SW 1271 (cell line): ENCODE measurements at places on chromosomes 6 and 20.

DNA sequence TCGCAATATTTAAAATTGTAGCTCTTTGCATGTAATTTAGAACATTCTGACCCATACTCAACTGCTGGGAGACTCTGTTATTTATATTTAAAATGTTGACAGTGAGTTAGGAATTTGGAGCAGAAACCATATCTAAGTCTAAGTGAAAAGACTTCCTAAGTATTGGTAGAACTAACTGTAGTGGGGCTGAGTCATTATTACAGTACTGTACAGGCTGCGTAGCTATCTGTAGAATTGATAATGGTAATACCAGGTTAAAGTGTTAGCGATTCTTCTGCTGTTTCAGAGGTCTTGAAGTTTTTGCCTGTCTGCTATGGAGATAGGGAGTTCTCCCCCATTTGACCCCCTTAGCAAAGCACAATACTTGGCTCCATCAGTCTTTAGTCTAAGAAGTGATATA lies 3.6 kb downstream of the TOP1 start:
- no peak for DNase-seq

- no peak for DNase-seq
Observed at GRCh38 chr20:3885715-3886114, 3.5 kb upstream of the PANK2 start.

DNA sequence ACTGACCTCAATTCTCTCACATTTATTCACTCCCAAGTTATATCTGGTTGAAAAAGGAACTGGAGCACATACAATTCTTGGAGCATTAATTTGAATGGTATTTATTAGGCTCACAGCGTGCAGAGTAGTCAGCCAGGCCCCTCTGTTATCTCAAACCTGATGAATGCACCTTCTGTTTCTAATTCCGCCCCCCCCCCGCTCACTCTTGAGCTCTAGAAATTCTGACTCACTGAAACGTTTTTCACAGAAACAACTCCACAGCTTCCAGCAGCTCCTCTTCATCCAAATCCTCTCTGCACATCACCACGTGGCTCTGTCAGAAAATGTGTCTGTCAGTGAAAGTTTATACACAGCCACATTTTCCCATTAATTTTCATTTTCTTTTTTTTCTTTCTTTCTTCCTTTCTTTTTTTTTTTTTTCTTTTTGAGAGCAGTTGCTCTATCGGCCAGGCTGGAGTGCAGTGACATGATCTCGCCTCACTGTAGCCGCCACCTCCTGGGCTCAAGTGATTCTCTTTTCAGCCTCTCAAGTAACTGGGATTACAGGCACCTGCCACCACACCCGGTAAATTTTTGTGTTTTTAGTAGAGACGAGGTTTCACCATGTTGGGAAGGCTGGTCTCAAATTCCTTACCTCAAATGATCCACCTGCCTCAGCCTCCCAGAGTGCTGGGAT lies 109.4 kb downstream of the TBXT start:
- DNase-seq = no peak

GRCh38 chr6:22248513-22249308 lies 48.1 kb downstream of the PRL start:
- no peak for DNase-seq

- no peak for DNase-seq
Observed at GRCh38 chr20:59048681-59049030, 6.1 kb upstream of the PRELID3B start.

- no peak for DNase-seq
Observed at GRCh38 chr20:6045566-6045965, 8.3 kb downstream of the LRRN4 start.

- no peak for DNase-seq
Observed at GRCh38 chr6:39018103-39018502, 30.5 kb upstream of the GLP1R start.

DNA sequence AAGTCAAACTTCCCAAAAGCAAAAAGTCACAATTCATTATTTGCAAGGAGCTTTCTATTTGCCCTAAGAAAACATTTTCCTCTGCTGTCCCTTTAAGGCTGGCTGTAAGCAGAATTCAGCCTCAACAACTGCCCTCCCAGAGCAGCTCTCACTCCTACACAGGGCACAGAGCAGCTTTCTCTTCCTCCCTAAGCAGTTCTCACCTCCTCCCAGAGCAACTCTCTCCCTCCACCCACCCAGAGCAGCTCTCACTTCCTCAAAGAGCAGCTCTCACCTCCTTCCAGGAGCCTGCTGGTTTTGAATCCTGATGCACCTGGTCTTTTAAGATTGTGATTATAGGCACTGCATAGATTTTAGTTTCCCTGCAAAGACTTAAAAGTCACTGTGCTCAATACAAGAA lies 120.6 kb upstream of the TMEM181 start:
- DNase-seq = no peak

DNA sequence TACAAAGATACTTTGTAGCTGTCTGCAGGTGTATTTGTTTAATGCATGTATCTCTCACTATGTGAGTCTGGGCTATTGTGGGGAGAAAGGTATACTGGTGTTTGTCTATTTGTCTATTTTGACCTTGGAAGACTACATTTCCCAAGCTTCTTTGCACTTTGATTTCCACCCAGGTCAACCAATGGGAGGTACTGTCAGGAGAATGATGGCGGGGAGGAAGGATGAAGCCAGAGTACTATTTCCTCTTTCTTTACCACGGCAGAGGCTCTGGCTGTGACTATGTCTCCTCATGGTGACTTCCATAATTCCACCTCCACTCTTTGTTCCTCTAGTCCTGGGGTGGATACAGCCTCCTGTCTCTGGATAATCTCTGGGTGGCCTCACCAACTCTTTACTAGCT lies 23.1 kb downstream of the LBP start:
- no peak for DNase-seq

DNA sequence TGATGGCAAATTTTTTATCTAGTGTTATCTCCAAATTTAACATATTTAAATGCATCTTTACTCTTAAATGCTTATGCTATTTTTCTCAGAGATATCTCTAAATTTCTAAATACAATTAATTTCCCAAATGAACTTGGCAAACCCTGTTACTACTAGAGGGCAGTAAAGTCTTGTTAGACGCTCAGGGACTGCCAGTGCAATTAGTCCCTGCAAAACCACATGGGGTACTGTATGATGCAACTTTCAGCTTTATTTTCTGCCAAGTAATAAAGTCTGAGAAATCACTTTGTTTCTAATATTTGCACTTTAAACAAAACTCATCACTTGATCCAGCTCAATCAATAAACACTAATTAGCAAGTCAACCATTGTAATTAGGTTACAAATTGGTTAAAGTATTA lies 76.0 kb upstream of the ADGRB3 start:
- no peak for DNase-seq

DNA sequence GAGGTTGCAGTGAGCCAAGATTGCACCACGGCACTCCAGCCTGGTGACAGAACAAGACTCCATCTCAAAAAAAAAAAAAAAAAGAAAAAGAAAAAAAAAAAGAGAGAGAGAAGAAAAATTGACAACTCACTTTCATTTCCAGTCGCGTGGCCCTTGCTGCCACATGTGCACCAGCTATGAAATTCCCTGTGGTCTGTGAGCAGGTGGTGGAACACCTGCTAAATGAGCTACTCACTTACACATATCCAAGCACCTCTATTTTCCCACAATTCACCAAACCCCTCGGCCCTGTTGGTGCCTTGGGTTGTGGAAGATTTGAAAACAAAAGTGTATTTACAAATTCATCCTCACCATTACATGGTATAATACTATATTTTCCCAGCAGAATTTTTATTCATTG lies 105.2 kb upstream of the ASF1A start:
- no peak for DNase-seq

GRCh38 chr6:49457771-49458170 lies 5.3 kb downstream of the MMUT start:
- no peak for DNase-seq

DNA sequence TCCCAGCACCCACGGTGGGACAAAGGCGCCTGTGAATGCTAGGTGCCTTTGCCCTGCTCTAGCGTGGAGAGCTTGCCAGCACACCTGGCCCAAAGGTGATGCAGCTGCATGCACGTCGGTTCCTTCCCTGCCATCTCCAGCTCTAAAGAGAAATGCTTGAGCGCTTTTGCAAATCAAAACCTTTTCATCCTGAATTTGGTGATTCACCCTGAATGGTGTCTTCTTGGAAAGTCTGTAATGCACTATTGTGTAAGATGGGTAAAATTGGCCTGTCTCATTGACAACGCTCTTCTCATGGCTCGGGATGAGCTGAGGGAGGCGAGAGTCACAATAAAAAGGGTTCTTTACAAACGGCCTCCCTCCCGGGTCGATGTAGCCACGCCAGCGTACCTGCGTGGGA lies 103.1 kb upstream of the ID4 start:
- no peak for DNase-seq

DNA sequence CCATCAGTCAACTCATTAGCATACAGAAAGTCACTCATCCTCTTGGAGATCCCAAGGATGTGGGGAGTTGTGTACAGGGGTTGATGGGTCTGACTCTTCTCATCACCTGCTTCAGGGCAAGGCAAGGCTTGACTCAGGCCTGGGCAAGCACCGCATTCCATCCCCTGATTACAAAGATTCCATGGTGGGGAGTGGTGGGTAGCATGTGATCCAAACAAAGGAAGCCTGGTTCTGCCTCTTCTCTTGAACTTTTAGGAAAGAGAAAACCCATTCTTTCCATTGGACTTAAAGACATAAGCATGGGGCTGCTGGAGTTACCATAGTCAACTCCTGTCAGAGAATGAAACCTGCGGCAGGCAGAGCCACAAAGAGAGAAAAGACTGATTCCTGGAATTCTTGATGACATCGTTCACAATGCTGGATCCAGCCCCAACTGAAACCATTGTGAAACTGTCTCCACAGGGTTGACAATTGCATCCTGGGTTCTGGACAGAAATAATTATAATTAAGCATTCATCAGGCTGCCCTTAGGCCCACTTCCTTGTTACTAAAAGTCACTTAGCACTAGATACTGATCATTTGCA lies 235.8 kb upstream of the KCNG1 start:
- DNase-seq = no peak

DNA sequence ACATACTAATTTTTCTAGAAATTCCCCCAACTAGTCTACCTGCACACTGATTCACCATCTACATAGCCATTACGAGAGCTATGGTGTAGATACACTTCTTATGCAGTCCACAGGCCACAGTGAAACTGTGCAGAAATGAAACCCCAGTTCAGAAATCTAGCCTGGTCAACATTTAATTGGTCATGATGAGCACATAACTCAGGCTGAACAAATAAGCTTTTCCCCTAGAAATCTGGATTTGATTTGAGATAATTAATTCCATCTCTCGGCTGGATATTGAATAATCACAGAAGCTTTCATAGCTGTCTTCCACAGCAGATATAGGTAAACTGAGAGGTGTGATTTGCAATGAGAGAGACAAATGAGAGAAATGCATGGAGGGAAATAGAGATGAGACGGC lies 22.6 kb upstream of the TINAG start:
- no peak for DNase-seq

- DNase-seq = no peak
Observed at GRCh38 chr20:37640600-37641561, 52.9 kb upstream of the CTNNBL1 start.

DNA sequence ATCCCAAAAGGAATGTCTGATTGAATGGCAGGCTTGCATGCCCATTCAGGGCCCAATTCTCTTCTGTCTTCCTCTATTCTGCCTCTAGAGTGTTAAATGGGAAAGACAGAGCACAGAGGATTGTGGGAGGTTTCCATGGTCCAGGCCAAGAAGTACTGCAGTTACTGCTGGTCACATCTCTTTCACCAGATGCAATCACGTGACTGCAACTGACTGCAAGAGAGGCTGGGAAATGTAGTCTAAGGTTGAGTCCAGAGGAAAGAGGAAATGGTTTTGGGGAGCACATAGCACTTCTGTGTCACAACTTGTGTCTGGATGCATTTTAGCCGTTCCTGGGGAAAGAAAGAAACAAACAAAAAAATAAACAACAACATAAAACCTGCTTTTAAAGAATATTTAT lies 336.4 kb upstream of the BTBD3 start:
- peak; percentile 13 for DNase-seq

DNA sequence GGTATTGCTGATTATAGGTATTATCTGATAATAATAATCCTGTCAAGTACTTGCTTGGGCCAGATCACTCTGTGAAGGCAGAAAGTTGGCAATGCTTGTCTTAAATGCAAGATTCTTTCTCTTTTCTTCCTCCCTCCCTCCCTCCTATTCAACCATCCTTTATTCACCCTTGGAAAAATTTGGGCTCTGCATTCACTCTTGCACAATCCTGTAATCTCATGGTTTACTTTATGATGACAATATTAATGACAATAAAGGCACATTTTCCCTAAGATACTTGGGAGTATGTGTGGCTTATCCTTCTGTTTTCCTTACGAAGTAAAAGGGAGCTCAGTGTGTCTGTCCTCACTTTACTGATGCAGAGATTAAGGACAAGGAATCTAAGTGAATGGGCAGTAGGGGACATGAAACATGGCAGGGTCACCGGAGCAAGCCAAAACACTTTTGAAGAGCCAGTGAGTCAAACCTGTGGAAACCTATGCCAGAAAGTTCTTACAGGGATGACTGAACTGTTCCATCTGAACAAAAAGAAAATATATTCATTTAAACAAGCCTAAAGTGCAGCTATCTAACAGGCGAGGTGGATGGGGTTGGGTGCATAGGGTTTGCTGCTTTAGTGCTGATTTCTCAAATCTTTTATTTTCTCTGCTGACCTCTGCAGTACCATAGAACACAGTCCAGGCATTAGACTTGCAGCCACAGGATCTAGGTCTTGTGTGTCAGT lies 14.6 kb upstream of the RIPOR2 start:
- DNase-seq = no peak

- DNase-seq = no peak
Observed at GRCh38 chr20:59996108-59996507, 37.9 kb downstream of the CDH26 start.

DNA sequence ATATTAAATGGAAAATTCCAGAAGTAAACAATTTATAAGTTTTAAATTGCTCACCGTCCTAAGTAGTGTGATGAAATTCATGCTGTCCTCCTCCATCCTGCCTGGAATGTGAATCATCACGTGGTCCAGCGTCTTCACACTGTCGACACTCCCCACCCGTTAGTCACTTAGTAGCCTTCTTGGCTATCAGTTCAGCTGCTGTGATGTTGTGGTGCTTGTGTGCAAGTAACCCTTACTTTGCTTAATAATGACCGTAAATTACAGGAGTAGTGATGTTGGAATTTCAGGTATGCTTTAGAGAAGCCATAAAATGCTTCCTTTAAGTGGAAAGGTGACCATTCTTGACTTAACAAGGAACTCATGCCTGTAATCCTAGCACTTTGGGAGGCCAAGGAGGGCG lies 25.2 kb downstream of the RIOK1 start:
- no peak for DNase-seq

GRCh38 chr6:167936051-167936450 lies 61.4 kb upstream of the KIF25 start:
- DNase-seq = no peak

- DNase-seq = no peak
Observed at GRCh38 chr6:122749451-122750050, 30.0 kb upstream of the FABP7 start.

- DNase-seq = no peak
Observed at GRCh38 chr20:50704971-50705370, 13.6 kb upstream of the RIPOR3 start.

GRCh38 chr20:57393321-57394120 lies 2.3 kb downstream of the RBM38 start:
- DNase-seq = no peak

- DNase-seq = no peak
Observed at GRCh38 chr6:137816133-137816579, 50.9 kb upstream of the TNFAIP3 start.
